OCI-LY7 (cell line): ENCODE measurements at places on chromosomes 1 and 21. TPM values are rescaled to one million over a fixed set of nuclear protein-coding genes. Genes with fewer than 3 reads are reported as not detected.

- no peak for DNase-seq
These were observed 27.8 kb downstream of the ILDR2 start for GRCh38 chr1:166947398-166948043.

DNA sequence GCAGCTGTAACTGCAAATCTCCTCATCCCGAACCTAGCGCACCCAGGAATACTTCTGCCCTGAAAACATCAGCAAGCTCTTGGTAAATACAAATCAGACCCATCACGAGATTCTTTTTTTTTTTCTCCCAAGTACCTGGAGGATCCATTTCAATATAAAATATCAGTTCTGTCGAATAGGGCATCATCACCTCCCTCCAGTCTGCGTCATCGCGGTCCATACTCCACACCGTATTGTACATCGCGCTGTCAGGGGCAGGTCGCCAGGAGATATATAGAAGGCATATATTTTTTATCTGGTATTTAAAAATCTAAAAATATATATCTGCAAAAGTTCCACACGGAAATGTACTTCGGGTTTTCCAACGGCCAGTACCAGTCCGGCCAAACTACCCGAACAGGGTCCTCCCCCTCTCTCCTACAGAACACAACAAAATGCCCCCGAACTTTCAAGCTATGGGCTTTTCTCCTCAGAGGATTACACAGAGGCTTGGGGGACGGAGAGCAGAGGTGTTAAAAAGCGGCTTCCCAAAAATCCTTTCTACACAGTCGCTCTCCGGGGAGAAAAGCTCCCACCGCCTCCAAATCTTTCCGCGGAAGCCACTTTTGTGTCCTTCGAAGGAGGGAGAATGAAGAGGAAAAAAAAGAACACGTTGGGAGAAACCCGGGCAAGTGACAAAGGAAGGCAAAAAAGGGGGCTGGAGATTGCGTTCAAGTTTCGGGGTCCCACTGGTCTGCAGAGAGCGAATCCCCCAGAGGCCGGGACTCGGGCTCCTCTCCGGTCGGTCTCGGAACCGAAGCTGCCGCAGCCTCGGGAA lies 509 bp downstream of the PIK3R3 start:
- DNase-seq: peak; percentile 54

DNA sequence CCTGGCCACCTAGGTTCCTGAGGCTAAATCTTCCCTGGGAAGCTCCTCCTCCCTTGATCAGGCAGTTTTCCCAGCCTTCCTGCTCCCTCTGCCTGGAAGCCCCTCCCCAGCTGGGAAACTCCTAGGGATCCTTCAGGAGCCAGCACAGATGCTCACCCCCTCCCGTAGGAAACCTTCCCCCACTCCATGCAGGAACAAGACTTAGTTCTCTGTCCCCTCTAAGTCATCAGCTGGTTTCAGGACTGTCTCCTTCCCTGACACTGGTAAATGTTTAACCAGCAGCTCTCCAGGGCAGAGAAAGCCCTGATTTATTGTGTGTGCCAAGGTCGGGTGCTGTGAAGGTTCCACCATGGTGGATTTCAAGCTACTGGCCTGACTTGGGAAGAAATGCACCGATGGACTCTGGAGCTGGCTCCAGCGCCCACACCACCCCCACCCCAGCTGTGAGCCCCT lies 25.0 kb downstream of the TTC39A start:
- no peak for DNase-seq

FUCA1 gene
- 9.3 and 9.9 TPM in 2 replicates for total RNA-seq

DNA sequence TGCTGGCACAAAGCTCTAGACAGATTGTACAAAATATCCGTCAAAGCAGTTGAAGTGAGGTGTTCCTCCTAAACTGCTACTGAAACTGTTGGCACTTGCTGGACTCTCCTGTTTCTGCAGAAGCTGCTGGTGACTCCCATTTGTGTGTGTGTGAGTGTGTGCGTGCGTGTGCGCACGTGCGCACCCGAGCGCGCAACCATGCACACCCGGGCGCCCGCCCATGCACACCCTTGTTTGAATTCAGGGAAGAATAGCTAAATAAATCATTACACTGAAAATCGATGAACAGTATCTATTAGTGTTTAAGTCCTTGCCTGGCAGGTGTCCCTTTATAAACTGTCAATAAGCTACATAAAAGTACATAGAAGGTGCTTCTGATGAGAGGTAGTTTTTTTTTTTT lies 156.4 kb upstream of the B3GALT2 start:
- no peak for DNase-seq

GRCh38 chr1:165581926-165582325 lies 38.1 kb downstream of the LRRC52 start:
- no peak for DNase-seq

- DNase-seq: no peak
These were observed 29.1 kb downstream of the DNAJC11 start for GRCh38 chr1:6672558-6672957.

VPS45 gene
- total RNA-seq: 54.4 and 58.2 TPM in 2 replicates

TRIM45 gene
- not detected in 2 replicates for total RNA-seq
